Right renal pelvis (tissue), 4 donors: ENCODE measurements at places on chromosomes 1 and 21.

- no peak for DNase-seq
These were observed 70.3 kb downstream of the HIVEP3 start for GRCh38 chr1:41848216-41848952.

DNA sequence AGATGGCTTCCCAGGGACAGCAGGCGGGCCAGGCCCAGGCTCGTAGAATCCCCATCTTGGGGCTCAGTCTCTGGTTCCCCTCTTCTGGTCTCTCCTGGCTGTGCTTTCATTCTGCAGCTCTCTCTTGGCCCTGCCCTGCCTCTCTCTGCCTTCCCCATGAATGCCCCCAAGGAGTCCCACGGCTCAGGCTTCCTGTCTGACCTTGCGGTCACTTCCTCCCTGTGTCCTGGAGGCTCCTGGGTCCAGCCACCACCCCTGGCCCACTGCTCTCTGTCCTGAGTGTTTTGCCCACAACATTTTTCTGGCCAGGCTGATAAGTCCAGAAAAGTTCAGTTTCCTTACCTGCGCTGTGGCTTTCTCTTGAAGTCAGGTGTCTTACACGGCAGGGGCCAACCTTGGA, 29.1 kb downstream of the PIGP start:
- no peak for DNase-seq

- no peak for DNase-seq
These were observed 289.5 kb downstream of the SIPA1L2 start for GRCh38 chr1:232340446-232340845.

DNA sequence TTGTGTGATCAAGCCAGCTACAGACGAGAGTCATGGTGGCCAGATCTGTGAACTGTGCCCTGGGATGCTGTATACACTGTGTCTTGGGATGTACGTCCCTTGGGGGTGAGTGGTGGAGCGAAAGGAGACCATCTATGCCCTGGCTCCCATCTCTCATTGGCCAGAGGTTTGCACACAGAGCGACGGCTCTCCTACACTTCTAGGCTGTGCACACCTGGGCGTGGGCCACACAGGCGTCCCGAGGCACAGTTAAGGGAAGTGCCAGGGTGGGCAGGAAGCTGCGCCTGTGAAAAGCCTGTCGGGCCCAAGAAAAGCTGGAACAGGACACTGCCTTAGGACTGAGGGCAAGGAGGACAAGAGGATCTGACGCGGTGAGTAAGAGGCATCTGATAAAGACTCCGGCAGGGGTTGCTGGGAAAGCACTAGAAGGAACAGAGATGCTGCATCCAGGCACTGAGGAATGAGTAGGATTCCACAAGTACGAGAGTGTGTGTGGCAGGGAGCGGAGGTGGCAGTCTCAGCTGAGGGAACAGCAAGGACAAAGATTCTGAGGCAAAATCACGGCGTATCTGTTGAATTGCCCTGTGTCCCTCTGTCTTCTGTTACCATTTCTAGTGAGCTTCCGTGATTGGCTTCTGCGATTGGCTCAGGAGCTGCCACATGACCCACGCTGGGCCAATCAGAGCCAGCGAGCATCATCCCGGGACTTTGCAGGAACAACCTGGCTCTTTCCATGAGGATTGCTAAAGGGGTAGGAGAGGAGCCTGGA, 67.9 kb upstream of the ZBTB40 start:
- DNase-seq: no peak

GRCh38 chr21:32119811-32120210, 159.0 kb downstream of the MIS18A start:
- no peak for DNase-seq

GRCh38 chr1:204477036-204477740, 17.4 kb downstream of the PIK3C2B start:
- no peak for DNase-seq

DNA sequence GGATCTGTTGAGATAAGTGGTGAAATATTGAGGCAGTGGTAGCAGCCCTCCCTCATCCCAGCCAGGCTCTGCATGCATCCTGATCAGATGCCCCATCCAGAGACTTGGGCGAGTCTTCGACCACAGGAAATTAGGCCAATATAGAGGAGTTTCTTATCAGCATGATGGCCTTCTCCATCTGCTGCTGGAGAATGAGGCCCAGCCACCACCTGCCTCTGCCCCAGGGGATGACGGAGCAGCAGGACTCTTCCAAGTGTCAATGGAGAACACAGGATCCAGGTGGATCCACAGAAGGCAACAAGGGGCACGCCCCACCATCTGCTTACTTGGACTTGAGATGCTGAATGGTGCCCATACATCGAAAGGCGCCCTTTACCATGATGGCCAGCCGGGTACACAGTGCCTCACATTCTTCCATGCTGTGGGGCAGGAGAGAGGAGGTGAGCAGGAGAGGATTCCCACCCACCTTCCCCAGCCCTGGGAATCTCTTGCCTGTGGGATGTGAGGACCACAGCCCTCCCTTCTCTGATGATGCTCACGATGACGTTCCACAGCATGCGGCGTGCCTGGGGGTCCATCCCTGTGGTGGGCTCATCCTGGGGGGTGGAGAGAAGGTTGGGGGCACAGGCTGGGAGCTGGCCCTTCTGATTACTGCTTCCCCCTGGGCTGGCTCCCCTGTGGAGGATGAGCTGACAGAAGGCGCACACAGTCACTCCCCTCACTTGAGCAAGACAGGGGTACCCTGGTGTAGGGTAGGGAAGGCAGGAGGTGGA, 91.5 kb upstream of the GCLM start:
- no peak for DNase-seq

GRCh38 chr1:24643363-24644099, 429 bp downstream of the SRRM1 start:
- no peak for DNase-seq

DNA sequence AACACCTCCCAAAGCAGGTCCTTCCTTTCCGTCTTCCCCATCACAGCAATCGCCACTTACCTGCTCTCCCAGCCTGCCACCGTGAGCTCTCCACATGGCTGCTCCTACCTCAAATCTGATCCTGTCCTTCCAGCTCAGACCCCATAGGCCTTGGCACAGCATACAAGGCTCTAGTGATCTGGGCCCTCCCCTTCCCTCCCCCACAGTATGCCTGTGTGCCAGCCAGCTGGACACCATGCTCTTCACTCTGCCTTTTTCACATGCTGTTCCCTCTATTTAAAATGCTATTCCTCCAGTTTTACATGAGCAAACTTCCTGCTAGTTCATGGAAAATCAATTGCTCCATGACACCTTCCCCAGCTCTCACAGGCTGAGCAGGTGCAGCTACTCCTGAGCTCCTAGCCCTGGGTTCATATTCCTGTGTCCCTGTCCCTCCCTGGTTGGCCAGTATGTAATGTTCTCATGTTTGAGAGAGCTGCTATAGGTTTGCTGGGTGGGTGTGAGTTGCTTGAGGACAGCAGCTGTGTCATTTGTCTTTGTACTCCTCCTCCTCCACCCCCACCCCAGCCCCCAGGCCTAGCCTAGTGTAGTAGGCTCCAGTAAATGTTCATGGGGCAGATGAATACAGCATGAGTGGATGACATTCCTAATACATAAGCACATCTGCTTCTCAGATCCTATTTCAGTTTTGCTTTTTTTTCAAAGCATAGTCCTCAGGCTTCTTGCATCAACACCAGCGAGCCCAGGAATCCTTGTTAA, 6.3 kb upstream of the TNNT2 start:
- DNase-seq: no peak

DNA sequence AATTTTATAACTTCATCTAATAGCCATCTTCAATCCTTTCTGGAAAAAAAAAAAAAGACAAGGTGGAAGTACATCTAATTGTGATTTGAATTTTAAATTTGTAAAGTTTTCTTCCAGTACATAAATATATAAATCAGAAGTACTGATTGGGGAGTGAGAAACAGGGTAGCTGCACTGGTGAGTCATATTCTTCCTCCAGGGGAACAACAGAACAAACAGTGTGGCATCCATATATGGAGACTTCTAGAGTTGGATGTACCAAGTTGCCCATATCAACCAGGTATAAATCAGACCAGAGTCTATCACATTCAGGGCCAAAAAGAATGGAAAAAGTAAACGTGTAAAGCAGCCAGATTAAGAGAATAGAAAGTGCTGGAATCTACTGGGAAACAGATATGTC, 66.0 kb upstream of the NRIP1 start:
- DNase-seq: no peak

- DNase-seq: no peak
These were observed 30.8 kb downstream of the RNF19B start for GRCh38 chr1:32933742-32934322.

DNA sequence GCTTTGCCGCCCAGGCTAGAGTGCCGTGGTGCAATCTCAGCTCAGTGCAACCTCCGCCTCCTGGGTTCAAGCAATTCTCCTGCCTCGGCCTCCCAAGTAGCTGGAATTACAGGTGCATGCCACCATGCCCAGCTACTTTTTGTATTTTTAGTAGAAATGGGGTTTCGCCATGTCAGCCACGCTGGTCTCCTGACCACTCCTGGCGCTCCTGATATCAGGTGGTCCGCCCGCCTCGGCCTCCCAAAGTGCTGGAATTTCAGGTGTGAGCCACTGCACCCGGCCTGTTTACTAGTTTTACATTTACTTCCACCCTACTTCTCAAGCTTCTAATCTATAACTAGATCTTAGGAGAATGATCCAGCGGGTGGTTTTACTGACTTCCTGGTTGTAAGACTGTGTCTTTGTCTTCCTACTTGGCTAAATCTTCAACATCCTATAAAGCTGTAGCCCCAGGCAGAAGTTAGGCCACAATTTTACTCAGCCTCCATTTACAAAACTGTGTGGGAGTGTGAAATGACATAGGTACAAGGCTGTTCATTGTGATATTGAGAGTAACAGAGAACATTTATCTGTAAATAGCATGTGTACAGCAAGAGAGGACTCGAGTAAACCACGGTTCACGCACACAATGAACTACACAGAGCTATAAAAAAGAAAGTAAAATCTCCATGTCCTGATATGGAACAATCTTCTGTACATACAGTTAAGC, 9.6 kb upstream of the POU2F1 start:
- no peak for DNase-seq

DNA sequence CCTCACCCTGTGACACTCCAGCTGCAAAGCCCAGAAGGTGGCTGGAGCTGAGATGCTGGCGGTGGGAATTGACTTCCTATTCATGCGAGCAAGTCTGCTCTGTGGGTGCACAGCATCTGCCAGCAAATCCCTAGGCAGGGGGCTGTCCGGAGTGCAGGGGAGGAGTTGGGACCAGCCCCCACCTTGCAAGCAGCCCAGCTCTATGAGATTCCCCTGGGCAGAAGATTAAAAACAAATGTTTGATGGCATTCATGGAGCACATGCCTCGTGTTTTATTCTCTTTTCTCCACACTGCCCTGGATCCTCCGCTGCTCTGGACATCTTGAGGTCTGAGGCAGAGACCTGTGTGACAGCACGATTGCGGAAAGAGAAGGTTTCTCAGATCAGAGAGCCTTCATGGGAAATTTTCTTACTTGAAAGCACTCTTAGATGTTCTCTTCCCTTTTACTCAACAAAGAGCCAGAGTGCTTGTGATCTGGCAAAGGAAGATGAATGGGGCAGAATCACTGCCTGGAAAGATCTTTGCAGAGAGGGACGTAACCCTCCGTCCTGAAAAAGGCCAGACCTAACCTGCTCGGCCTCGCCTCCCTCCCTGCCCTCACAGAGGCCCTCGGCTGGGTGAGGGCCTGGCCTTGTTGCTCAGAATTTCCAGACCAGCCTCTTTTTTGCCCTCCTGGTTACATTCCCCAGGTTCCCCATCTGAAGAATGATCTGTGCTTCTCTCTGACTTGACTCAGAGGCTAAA, 597.1 kb downstream of the KIF26B start:
- no peak for DNase-seq
